ENCODE measurements at places on chromosomes 5 and 9.

GRCh38 chr5:151885138-151885908 lies 39.3 kb downstream of the GLRA1 start:
- DNase-seq, result no peak

- DNase-seq, result no peak
Measured at GRCh38 chr9:100477241-100477640, 4.3 kb downstream of the TMEFF1 start.

GRCh38 chr5:159224471-159224870 lies 15.1 kb upstream of the RNF145 start:
- no peak for DNase-seq

DNA sequence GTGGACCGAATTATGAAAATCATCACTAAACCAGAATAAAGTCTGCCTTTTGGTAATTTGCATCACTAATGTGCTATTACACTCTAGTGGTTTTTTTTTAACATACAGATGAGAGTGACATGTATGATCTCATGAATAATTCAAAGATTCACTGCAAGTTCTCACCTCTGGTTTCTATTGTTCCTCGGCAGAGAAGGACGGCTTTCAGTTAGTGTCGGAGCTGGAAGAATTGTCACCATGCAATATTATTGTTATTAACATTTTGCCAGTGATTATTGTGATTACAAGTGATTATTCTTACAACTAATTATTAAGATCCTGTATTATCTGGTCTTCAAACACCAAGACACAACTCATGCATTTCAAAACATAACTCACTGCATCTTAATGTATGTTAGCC lies 366.6 kb upstream of the RPS23 start:
- DNase-seq, result no peak

- DNase-seq, result no peak
Measured at GRCh38 chr5:128646176-128646575, 108.1 kb upstream of the FBN2 start.

- no peak for DNase-seq
Measured at GRCh38 chr9:128094950-128095544, 27.0 kb downstream of the SLC25A25 start.

GRCh38 chr9:135379540-135380267 lies 99.9 kb upstream of the PPP1R26 start:
- no peak for DNase-seq

DNA sequence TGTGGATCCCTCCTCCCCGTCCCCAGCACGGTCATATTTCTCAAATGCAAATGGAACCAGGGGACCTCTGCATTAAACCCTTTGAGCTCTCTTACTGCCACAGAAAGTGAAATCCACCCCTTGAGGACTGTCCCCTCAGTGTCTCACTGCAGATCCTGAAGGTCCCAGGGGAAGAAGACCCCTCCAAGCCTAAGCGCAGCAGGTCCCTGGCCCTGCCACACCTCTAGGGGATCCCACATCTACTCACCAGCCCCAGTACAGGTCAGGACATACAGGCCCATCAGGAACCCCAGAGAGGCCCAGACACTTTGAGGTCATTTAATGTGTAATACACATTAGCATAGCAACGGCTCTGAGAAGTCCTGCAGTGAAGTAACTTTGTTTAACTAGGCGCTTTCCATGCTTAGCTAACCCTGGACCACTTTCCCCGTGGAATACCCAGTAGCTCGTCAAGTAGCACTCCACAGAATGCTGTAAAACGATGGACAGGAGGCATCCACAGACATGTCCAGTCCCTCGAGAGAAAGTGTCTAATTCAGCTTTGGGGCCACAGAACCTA lies 54.7 kb upstream of the ALDH1B1 start:
- DNase-seq, result no peak

DNA sequence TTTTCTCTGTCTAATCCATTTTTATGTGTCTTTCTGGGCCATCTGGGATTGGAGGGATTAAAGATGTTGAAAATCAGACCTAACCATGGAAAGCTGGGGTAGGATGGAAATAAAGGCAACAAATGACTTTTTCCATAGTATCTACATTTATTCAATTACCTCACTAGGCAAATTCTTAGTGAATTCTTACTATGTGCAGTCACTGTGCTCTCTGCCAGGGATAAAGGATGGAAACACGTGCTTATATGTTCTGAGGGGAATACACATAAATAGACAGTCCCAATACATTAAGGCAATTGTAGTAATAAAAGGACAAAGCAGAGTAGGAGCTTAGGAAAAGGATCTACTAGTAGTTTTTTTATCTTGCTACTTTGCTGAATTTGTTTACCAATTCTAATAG lies 214.2 kb downstream of the PRR16 start:
- no peak for DNase-seq

GRCh38 chr5:92144824-92145223 lies 761.7 kb upstream of the ARRDC3 start:
- no peak for DNase-seq

GRCh38 chr9:136357202-136357725 lies 6.3 kb downstream of the DNLZ start:
- DNase-seq, result no peak

DNA sequence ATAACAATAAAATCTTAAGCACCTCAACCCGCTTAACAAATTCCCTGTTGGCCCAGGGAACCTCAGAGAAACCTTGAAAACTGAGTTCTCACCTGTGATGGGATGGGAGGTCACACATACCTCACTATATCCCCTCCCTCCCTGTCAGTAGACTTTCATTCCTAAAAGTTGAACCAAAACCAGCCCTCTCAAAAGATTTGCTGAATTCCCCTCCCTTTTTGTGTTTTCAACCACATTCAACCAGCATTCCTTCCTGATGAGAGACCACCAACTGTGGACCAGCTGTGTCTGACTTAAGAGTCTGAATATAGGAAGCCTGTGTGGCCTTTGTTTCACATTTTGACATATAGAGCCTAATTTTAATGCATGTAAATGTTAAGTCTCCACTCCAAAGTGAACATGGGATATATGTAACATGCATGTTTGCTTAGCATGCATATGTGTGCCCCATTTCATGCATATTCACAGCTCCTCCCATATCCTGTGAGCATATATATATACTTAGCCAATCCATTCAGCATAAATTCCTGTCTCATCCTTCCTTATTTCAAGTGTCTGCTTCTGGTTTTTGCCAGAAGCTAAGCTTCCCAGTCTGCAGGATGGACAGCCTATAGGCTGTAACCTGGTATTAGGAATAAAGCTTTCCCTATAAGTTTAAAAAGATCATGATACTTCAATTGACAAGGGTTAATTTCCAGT lies 604.6 kb downstream of the PTPRD start:
- no peak for DNase-seq

- no peak for DNase-seq
Measured at GRCh38 chr9:128153060-128153946, 4.0 kb downstream of the LCN2 start.

GRCh38 chr9:101176384-101176783 lies 147.9 kb downstream of the PLPPR1 start:
- no peak for DNase-seq

DNA sequence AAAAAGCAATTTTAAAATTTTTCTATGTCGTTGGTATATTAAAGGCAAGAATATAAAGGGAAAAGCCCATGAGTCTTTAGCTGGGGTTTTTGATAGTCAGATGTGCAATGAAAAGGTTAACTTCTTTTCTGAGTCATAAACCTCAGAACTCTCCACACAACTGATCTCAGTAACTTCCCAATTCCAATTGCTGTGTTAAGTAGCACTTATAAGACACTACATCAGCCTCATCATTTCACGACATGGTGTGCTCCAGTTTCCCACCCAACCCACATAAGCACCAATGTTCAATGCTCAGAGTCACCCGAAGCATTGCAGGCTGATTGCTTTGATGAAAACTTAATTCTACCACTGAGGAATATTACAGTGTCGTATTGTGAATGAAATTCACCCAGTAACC lies 155.8 kb downstream of the TSSK1B start:
- no peak for DNase-seq

DNA sequence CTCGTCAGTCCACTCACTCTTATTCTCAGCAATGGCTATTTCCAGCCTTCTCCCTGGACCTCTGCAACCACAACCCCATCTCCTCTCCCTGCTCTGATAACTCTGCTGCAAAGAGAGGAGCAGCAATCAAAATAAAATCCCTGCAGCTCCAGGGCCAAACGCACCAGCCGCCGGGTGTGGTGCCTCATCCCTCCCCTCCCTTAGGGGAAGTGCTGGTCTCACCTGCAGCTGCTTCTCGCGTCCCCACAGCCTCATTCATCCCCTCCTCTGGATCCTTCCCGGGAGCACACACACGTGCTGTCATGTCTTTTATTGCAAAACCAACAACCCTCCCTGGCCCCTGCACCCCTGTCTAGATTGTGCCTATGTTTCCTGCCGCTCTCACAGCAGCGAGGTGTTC lies 77.8 kb downstream of the TENT4A start:
- no peak for DNase-seq

DNA sequence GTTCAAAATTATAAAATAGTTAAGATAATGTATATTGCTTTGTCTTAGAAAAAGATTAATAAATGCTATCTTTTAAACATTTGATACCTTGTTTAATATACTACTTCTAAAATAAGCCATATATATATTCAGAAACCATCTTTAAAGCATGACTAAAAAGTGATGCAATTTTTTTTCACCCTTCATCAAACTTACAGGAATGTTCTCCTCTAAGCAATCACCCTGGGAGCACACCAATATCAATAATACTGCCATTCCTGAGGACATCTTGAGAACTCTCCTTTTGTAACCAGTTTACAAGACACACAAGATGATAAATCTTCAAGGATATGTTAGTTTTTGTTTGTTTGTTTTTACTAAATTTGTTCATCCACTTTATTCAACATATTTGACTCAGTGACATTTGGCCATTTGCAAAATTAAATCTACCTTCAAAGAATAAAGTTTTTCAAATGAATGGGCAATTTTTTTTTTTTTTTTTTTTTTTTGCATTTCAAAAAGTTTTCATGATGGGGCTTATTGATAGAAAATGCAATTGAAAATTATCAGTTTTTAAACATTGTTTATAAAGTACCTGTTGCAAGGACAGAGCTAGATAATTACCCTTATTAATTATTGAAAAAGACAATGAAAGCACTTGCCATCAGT lies 17.2 kb downstream of the FOXD1 start:
- DNase-seq, result no peak

DNA sequence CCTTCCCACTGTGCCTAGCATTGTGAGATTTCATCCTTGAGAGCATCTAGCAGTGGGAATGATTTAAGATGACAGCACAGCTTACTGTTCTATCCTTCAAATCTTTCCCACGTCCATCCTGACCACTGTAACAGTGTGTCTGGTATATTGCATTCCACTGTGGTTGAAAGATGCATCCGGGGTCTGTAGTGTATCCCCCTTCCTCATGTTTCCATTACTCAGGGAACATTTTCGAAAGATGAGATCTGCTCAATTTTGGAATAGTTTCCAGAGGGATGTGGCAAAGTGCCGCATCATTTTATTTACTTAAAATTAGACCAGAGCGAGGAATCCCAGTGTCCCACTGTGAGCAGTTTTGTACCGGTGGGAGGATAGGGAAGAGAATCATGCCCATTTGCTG lies 407.1 kb upstream of the PAPPA start:
- DNase-seq, result no peak

DNA sequence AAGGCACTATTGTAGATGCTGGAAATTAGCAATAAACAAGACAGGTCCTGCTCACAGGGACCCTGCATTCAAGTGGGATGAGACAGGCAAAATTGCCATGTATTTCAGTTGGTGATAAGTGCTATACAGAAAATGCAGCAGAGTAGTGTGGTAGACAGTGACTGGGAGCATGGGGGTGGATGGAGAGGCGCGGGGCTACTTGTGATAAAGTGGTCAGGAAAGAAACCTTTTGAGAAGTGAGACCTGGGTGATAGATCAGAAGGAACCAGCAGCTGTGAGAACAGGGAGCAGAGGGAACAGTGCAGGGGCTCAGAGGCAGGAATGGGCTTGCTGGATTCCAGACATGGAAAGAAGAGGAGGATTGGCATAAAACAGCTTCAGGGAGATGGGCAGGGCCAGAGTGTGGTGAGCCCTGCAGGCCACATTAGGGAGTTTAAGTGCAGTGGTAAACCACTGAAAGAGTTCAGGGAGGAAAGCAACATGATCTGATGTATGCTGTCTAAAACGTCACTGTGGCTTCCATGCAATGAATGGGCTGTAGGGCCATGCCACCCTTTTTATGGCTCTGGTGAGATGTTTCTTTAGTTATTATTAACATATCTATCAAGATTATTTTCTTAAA lies 7.3 kb downstream of the CRHBP start:
- DNase-seq, result no peak

GRCh38 chr5:83572271-83572670 lies 100.7 kb downstream of the VCAN start:
- DNase-seq, result no peak

DNA sequence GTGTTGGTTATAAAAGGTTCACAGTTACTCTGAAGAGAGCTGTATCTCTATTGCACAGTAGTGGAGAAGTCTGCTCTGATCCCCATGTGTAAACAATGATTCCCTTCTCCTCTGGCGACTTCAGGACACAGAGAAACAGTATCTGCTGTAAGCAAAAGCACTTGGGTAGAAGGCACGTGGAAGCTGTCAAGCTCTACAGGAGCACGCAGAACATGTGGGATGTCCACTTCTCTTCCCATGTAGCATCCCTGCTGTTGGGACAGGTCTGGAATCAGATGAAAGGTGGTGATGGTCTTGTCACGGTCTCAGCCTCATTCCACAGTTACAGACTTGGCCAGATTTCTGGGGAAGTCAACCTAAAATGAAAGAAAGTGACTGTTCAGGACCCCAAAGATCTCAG lies 9.4 kb upstream of the MAPK9 start:
- DNase-seq, result no peak

DNA sequence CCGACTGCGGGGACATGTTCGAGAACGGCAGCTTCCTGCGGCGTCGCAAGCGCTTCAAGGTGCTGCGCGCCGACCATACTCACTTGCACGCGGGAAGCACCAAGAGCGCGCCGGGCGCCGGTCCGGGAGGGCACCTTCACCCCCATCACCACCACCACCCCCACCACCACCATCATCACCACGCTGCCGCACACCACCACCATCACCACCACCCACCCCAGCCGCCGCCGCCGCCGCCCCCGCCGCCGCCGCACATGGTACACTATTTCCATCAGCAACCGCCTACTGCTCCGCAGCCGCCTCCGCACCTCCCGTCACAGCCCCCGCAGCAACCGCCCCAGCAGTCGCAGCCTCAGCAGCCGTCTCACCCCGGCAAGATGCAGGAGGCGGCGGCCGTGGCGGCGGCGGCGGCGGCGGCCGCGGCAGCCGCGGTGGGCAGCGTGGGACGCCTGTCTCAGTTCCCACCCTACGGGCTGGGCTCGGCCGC lies 514 bp downstream of the FOXB2 start:
- no peak for DNase-seq

GRCh38 chr9:90032296-90033027 lies 427.6 kb downstream of the GADD45G start:
- DNase-seq, result no peak

GRCh38 chr5:97929383-97929782 lies 746.3 kb upstream of the RIOK2 start:
- DNase-seq, result no peak
